ENCODE measurements at places on chromosomes 6 and 20.

- no peak for DNase-seq
Measured at GRCh38 chr6:38261626-38262025, 378.1 kb downstream of the BTBD9 start.

GRCh38 chr6:157830354-157831017 lies 7.4 kb downstream of the SNX9 start:
- no peak for DNase-seq

DNA sequence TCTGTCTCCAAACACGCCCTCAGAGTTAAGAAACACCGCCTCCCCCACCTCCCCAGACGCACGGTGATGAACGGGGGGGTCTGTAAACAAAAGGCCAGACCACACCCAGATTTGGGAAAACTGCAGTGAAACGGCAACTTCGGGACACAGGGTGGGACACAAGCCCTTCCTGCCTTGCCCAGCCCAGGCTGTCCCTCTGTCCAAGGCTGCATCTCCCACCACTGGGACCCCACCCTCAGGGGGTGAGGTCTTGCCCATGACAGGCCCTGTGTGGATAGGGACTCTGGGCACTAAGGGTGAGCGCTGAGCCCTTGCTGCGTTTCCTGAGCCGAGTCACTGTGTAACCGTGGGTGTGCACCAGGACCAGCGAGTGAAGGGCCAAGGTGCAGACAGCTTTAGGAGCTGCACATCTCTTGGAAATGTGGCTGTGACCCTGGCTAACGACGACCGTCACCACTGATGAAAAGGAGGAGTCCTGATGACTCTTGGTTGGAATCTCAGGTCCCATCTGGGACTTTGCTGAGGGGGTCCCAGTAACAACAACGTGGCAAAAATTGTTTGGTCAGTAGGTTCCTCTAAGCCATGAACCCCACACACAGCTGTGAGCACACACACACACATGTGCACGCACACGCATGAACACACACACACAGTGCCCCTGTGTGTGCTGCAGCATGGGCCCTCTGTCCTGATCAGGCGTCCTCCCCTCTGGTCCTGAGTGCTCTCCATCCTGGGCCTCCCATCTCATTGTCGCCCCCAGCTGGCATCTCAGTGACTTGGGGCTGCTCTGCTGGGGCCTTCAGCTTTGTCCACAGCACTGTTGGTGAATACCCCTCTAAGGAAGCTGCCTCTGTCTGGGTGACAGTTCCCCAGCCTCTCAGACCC lies 100.6 kb downstream of the RAMACL start:
- DNase-seq, result no peak

- peak; percentile 65 for DNase-seq
Measured at GRCh38 chr6:149060300-149060984, 257.1 kb upstream of the TAB2 start.

- no peak for DNase-seq
Measured at GRCh38 chr20:47233333-47234188, 122.9 kb downstream of the ZMYND8 start.

DNA sequence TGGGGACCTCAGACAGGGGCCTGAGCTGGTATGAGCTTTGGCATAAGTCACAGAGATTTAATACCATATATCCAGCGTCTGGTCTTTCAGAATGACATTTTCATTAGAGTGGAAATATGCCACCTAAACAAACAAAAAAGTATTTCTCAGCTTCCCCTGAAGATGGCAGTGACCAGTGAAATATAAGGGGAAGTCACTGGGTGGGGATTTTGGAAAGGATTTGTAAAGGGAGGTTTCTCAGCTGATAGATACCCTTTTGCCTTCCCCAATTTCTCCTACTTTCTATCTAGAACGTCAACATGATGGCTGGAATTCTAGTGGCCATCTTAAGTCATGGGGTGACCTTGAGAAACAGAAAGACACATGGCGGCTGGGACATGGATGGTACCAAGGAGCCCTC lies 137.7 kb upstream of the LRFN2 start:
- DNase-seq, result no peak

DNA sequence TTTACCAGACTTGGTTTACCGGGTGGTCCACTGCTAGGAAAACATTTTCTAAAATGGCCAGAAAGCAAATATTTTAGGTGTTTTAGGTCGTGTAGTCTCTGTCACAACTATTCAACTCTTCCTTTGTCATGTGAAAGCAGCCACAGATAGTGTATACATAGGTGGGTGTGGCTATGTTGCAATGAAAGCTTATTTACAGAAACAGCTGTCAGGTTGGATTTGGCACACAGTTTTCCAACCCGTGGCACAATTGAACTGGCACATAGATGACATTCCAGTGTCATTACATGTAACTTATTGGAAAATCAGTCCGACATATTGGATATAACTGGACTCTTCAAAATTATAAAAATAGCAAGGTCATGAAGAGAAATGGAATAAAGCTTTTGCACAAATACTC lies 68.9 kb upstream of the KCNQ5 start:
- DNase-seq, result peak; percentile 49
